HT-29 (cell line): ENCODE measurements at places on chromosomes 7 and 10. TPM values are rescaled to one million over a fixed set of nuclear protein-coding genes. Genes with fewer than 3 reads are reported as not detected.

- no peak for DNase-seq
Measured at GRCh38 chr10:24737001-24737400, 13.3 kb upstream of the ARHGAP21 start.

DNA sequence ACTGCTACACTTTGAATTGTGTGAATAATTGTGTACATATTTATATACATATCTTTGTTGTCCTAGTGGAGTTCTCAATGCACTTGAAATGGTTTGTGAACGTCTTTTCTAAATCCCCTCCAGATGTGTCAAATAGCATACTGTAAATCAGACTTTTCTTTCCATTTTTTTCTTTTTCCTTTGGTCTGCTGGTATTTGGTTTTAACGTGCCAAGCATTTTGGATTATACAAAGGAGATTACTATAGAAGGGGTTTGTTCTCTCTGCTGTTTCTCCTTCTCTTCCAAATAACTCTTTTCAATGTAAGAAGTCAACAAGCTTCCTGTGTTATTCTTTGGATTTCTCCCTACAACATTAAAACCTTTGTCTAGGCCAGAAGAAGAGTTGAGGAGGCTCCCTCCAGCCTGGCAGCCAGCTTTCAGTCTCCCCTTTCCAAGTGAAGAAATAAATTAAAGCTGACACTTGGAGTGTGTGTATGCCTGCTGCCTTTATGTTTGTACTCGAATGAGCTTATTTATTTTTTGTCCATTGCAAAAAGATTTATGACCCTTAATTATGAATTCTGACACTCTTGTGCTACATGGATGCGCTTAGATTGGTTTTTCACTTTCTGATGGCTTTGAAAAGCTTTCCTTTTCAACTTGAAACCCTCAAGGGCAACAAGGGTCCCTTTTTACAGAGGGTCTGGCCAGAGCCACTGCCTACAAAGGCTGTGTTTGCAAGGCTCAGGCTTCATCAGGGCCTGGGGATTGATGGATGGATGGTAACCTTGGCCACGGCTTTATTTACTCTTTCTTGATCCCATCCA, 107.8 kb downstream of the RAB18 start:
- DNase-seq, result no peak

DNA sequence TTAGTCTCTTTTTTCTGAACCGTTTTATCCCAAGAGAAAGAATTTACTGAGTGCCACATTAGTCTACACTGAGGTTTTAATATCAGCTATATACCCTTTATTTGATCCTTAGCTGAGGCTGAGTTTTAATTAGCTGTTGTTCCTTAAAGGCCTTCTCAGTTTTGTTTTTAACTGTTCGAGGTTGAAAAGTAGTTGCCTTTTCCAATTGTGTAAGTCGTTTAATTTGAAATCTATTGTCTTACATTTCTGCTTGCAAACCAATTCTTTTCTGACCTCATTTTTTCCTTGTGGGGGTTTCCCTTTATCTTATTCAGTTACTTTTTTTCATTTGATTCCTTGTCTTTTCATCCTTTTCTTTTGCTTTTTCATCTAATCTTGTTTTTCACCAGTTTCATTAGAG, 30.8 kb downstream of the UMAD1 start:
- DNase-seq, result no peak

GRCh38 chr7:91892099-91892705, 11.7 kb upstream of the MTERF1 start:
- no peak for DNase-seq

- no peak for DNase-seq
Measured at GRCh38 chr10:91289305-91289704, 68.8 kb downstream of the PCGF5 start.

DNA sequence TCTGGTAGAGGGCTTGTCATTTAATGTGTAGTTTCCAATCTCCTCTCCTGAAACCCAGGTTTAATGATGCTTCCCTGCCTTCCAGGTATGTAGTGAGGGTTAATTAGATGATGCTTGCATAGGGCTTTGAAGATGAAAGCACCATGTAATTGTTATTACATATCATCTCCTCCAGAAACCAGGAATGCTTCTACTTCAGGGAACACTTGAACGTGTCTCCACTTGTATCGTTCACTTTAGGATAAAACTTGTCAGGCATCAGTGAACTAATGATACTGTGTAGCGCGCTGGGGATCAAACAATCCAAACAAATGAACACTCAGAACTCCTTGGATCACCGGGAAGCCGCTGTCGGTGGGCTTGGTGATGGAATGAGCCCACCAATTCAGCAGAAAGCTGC, 260.9 kb upstream of the FZD8 start:
- DNase-seq, result no peak

- DNase-seq, result no peak
Measured at GRCh38 chr7:40299097-40299496, 164.3 kb downstream of the SUGCT start.

GRCh38 chr10:127880557-127880956, 12.2 kb downstream of the CLRN3 start:
- DNase-seq, result no peak

DNA sequence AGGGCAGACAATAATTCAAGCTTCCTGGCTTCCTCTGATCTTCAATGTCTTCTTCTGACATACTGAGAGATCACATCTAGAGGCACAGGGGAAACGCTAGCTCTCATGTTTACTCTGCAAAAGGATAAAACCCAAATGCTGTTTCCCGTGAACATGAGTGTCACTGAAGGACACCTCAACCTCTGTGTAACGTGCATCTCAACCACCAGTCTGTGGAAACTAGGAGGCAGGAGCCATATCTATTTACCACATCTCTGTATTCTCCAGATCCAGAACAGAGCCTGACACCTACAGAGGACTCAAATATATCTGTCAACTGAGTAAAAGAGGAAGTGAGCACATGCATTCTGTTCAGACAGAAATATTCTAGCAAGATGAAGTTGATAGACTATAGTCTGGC, 140.3 kb upstream of the TARP start:
- DNase-seq, result no peak

DNA sequence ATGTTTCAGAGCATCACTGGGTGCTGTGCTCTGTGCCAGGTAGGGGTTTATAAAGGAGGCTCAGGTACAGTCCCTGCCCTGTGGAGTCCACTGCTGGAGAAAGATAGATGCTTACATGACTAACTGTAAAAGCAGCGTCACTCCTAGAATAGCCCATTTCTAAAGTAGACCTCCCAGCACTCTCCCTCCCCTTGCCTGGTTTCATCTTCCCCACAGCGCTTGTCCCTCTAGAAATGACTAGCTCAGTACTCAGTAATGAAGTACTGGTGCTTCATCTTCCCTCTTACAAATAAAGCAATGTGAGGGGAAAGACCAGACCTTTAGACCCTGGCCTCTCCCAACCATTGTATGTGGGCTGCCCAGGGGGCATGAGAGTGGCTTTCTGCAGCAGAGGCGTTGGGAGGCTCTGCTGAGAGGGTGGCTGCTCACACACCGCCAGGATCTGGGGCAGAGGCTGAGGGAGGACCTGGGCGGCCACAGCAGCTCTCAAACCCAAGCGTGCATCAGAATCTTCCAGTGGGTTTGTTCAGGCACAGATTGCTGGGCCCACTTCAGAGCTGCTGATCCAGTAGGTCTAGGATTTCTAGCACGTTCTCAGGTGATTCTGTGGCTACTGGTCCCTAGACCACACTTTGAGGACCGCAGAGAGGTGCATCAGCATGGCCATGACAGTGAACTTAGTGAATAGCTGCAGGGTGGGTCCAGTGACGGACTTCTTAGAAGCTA, 110.3 kb upstream of the ANLN start:
- DNase-seq, result no peak

DNA sequence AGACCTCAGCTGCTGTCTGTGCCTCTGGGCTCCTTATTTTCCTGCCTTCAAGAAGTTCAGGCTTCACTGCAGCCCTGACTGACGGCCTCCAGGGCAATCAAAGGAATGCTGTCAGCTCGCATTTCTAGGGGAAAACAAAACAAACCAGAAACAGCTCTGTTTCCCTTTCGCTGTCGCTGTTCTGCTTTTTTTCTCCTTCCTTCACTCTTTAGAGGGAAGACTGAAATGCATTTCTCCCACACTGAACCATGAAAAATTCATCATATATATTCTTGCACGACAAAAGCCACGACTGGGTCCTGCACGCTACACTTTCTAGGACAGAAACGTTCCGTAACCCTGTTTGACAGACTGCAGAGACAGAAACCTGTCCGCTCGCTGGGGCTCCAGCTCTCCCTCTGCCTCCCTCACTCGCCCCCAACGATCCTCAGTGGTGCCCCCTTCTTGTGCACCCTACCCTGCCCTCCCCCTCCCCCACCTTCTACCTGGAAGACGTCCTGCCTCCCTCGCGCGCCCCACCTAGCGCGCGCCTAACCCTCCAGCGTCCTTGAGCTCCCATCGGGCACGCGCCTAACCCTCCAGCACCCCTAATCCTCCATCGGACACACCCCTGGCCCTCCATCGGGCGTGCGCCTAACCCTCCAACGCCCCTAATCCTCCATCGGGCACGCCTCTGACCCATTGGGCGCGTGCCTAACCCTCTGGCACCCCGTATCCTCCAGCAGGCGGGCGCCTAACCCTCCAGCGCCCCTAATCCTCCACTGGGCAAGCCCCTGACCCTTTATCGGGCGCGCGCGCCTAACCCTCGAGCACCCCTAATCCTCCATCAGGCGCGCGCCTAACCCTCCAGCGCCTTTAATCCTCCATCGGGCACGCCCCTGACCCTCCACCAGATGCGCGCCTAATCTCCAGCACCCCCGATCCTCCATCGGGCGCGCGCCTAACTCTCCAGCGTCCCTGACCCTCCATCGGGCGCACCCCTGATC, 37.1 kb downstream of the SVOPL start:
- DNase-seq, result no peak

The COL13A1 gene
- total RNA-seq, result 0.05 and 0.18 TPM in 2 replicates

The MNX1 gene
- 21.9 and 34.5 TPM in 2 replicates for total RNA-seq

The CHN2 gene
- total RNA-seq, result 4.3 and 7.2 TPM in 2 replicates

The SPRN gene
- total RNA-seq, result not detected in 2 replicates

The COX19 gene
- 15.2 and 21.6 TPM in 2 replicates for total RNA-seq

The SPAG6 gene
- not detected in 2 replicates for total RNA-seq
